ENCODE measurements at places on chromosomes 12 and 14.

DNA sequence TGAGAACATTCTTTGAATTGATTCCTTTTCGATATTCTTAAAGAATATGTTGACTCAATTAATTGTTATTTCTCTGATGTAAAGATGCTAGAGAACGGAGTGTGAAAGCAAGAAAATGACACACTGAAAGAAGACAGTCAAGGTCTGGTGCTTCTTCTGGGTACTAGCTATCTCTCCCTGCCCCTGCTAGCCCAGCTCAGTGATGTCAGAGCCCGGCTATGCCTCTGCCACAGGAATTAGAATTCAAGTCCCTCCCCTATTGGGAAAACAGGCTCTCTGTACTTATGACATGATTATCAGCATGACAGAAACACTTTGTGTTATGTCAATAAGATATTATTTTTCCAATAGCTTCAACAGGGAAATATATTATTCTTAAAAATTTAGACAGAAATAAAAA, 252.4 kb downstream of the KCNC2 start:
- DNase-seq: no peak

DNA sequence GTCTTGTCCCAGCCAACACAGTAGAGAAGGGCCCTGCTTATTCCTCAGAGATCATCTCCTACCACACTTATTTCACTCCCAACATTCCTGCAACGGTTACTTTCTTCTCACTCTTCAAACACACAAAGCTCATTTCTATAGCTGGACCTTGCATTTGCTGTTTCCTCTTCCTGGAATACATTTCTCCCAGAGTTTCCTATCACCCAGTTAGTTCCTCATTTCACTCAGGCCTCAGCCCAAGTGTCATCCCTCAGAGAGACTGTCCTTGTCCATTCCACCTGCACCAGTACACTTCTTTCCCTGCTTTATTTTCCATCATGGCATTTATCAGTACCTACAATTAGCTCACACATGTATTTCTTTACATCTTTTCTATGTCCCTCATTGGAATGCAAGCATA, 14.7 kb upstream of the STK38L start:
- DNase-seq: no peak

DNA sequence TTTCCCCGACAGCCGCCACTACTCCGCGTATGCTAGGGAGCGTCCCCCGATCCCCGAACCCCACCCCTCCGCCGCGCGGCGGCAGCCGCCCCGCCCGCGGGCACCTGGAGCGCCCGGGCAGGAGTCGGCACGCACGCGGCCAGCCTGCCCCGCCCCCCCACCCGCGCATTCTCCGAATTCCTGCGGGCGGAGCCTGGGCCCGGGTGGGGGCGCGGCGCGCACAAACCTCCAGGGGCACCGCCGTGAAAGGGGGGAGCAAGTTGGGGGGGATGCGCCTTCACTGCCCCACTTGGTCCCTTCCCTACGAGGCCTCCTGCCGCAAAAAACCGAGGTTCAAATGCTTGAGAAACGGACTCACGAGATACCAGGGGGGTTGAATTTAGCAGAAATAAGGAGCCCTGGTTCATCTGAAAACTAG, 1.7 kb downstream of the AJUBA start:
- DNase-seq: no peak

DNA sequence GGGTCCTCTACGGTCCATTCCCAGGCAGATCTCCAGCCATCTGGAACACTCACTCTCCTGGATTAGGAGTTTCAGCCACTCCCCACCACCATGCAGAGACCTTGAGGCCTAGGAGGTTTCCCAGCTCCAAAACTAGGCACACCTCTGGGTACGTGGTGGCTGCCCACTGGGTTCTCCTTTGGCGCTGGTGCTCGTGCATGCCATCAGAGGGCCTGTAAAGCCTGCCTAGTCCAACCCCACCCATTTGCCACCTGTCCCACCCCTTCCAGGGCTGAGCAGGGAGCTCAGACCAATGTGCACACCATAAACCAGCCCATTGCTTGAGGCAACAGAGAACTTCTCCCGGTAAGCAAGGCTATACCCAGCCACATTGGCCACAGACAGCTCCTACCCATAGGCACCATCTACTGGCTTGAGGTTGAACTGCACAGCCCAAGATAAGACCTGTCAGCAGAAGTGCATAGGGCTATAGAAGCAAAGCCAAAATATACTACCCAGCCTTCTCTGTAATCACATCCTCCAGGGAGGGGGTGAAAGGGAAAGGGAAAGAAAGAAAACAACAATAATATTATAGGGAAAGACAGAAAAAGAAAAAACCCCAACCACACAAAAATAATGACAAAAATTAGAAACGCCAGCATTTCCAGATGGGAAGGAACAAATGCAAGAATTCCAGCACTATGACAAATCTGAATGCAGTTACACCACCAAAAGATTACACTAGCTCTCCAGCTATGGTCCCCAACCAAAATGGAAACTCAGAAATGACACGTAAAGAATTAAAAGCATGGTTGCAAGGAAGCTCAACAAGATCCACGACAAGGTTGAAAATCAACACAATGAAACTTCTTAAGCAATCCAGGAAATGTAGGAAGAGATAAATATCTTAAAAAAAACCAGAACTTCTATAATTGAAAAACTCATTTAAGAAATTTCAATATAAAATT, 111.9 kb upstream of the CCDC175 start:
- peak; percentile 6 for DNase-seq

DNA sequence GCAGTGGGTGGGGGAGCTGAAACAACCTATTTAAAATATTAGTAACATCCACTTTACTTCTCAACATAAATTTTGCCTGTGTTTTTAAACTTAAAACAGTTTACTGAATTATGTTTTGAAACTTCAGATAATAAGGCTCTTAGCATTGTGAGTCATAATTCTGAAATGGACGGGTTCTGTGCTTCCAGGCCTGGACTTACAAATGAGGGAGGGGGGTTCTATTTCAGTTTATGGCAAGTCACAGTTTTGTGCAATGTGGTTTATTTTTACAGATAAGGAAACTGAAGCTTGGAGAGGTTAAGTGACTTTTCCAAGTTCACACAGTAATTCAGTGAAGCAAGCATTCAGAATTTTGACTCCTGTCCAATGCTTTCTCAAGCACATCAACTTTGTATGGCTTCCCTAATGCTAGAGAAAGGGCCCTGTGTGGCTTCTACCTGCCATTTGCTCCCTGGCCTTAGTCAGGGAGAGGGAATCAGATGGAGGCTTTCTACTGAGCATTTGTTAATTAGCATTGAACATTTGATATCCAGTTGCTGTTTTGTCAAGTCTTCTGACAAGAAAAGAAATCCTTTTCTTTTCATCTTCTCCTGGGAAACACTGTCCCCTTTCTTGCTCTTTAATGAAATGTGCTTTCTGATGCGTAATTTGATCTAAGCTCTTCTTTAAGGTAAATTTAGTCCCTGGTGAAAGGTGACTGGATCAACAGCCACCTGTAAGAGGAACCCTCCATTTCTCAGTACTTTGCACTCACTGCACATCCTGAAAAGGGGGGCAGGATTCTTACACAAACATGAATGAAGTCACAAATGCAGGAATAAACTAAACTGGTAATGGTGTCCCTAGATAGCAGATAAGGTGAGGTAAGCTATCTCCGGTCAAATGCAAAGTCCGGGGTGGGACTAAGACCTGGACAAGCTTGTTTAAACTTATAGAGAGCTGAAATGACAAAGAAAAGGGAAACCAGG, 2.5 kb upstream of the SALL2 start:
- DNase-seq: no peak

DNA sequence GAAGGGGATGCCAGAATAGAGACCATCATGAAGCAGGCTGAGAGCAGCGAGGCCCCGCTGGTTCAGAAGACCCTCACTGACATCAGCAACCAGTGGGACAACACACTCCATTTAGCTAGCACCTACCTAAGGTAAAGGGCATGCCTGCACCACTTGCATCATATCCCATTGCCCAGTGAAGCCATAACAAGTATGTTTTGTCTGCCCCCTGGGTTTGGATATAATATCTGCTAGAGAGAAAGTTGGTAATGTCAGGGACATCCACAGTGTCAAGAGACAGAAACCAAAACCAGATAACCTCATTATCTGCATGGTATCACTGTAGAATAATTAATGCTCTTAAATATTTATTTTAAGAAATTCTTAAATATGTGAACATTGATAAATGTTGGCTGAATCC, 173.8 kb downstream of the SYNE2 start:
- DNase-seq: no peak

DNA sequence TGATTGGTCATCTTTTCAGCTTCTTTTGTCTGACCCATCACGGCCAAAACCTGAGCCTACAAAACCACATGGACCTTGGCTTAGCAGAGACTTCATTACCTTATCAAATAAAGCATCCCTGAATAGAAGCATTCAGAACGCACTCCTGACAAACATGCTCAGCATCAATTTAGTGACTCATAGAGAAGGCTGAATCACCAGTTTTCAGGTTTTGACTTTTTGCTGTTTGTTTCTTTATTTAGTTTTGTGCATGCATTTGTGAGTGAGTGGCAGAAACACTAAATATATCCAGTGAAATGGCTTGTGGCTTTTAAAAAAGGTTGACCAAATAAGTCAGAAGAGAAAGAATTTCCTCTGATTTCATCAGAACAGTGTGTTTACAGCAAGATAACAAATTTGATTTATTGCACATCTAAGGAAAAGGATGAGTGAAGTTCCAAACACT, 19.0 kb upstream of the OVCH1 start:
- DNase-seq: no peak

DNA sequence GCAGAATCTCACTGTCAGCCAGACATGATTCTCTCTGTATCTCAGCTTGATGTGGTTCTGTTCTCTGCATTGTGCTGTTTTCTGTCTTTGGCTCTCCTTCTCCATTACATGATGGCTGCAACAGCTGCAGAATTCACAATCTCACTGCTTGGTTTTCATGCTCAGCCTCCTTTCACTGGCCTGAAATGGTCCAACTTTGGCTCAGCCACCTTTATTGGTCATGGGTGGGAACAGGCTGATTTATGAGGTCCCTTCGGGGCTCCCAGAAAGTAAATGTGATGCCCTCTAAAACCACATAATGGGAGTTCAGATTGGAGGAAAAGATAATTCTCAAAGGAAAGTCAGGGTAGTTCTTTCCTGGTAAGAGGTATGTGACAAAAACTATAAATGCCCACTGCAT, 597.0 kb downstream of the ETNK1 start:
- no peak for DNase-seq

DNA sequence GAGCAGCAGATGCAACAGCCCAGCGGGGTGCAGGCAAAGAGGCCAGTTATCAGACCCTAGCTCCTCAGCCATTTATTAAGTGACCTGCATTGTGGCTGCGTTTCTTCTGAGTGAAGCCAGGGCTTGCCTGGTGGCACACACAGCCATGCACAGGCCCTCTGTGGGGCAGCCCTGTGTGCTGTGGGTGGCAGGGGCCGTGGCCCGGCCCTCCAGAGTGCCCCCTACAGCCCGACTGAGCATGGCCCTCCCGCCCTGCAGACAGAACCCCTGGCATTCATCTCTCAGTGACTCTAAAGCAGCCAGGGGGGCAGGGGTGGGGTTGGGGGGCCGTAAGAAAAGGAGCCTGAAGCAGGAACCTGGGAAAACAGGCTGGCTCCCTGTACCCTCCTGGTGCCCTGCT, 226.0 kb upstream of the PWP1 start:
- no peak for DNase-seq

- no peak for DNase-seq
Observed at GRCh38 chr12:106493531-106493930, 89.3 kb upstream of the RFX4 start.

DNA sequence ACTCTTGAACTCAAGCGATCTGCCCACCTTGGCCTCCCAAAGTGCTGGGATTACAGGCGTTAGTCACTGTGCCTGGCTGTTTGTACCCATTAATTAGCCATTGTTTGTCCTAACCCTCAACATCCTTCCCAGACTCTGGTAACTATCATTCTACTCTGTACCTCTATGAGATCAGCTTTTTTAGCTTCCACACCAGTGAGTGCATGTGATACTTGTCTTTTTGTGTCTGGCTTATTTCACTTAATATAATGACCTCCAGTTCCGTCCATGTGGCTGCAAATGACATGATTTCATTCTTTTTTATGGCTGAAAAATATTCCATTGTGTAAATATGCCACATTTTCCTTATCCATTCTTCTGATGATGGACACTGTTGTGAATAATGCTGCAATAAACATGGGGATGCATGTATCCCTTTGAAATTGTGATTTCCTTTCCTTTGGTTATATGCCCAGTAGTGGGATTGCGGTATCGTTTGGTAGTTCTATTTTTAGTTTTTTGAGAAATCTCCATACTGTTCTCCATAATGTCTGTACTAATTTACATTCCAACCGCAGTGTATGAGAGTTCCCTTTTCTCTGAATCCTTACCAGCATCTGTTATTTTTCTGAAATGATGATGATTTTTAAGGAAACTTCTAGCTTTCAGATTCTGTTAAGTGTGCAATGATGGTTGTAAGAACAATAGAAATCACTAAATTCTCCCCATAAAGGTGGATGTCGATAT, 6.7 kb upstream of the PPP4R3A start:
- no peak for DNase-seq

- no peak for DNase-seq
Observed at GRCh38 chr12:113889076-113889475, 77.0 kb downstream of the RBM19 start.

GRCh38 chr14:94450722-94451090, 1.9 kb downstream of the SERPINA11 start:
- no peak for DNase-seq

DNA sequence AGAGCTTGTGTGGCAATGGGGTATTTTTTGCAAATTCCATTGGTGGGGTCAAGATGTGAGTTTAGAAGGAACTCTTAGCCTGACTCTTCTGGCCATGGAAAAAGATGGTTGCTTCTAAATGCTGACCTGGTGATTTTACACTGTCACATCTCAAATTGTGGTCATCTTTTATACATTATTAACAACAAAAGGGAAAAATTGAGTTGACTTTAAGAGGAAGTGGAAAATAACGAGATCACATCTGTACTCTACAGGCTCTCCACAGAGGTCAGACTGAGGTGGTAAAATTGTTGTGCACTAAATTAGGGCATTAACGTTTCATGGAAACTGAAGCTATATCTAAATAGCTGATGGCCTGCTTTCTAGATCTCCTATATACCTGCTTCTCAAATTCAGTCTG, 44.7 kb downstream of the PTPN11 start:
- no peak for DNase-seq

DNA sequence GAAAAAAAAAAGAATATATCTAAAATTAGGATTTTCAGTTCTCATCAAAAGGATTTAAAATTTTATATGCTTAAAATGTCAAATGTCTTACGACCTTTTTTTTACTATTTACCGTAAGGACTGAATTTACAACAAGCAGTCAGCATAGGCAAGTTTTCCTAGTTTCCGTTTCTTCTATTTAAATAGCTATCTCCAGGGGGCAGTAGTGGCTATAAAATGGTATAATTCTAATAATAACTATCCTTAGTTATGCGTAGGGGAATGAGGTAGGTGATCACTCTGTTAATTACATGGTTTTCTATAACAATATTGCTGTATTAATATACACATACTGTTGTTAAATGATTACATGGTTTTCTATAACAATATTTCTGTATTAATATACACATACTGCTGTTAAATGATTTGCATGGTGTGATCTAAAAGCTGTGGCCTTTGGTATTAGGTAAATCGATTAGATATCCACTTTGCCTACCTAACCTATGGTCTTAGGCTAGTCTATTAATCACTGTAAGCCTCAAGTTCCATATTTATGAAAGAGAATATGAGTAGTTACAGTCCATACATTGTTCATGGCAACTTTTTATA, 217.7 kb upstream of the PDZRN4 start:
- no peak for DNase-seq

Measured in hematopoietic multipotent progenitor cell treated with erythropoietin and hydrocortisone succinate and interleukin-3 and kit ligand, for 17 days (in vitro differentiated cells).